T-helper 2 cell (primary cell): ENCODE measurements at places on chromosomes 13 and 19.

DNA sequence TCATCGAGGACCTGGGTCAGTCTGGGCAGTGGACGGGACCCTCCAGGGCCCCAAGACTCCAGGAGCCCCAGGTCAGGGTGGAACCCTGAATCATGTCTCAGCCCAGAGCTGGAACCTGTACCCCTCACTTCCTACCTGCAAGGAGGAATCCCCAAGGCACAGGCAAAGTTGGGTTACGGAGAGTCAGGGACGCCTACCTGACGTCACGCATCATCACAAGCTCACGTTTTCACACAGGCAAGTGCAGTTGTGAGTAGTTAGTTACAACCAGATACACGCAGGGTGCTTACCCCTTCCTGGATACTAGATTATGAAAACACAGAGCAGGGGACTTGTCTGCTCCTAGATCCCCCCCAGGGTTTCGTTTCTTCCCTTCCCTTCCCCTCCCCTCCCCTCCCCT is 1.9 kb downstream of the RETN start:
- DNase-seq = no peak

GRCh38 chr13:36054041-36054440 is 77.1 kb downstream of the DCLK1 start:
- DNase-seq = no peak

DNA sequence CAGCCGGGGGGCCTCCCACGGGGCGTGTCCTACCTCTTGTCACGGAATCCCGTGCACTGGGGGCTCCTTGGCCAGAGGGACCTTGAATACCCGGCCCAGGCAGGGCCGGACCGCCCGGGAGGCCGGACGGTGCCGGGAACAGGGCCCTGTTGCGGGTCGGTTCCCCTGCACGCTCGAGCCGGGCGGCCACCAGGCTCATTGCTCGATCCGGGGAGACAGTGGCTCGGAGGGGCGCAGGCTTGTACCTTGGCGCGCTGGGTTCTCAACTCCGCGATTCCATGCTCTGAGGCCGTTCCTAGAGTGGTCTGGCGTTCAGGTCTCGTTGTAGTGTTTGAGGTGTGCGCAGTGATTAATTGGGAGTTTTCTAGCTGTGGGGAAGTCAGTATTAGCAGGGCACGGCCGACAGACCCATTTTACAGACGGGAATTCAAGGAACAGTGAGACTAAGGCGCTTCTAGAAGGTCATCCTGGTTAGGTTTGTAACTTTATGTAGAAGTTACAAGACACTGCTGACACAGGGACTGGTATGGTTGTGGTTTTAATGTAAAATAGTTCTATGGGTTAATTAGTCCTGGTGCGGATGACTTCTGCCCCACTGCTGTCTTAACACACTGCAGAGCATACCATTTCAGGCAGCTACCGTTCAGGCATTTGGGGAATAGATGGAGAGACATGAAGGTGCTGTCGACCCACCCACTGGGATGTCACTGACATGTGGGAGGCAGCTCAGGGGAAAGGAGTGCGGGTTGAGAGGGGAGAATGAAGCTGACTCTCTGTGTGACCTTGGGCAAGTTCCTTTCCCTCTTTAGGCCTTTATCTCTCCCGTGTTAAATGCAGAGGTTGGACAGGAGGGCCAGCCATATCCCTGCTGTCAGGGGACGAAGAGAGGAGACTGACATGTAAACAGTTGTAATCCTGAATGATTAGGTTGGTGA is 592 bp downstream of the CLPTM1 start:
- no peak for DNase-seq

DNA sequence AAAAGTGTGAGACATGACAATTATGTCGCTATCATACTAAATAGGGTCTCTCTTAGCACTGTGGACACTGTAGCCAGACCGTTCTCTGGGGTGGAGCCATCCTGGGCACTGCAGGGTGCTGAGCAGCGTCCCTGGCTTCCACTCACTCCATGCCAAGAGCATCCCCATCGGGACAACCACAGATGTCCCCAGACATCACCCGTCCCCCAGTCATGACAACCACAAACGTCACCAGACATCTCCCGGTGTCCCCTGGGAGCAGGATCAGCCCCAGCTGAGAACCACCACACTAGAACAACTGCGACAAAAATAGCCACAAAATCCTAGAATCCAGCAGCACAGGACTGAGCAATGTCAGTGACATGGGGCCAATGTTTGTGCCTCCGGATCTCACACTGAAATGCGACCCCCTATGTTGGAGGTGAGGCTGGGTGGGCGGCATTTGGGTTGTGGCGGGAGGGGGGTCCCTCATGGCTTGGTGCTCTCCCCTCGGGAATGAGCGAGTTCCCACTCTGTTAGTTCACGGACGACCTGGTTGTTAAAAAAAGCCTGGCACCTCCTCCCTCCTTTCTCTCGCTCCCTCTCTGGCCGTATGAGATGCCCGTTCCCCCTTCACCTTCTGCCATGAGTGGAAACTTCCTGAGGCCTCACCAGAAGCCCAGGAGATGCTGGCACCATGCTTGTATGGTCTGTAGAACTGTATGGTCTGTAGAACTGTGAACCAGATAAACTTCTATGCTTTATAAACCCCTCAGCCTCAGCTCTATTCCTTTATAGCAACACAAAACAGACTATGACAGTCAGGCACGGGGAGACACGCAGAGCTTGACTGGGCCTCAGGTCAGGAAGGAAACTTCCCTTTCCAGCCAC is 93.9 kb downstream of the GADD45B start:
- DNase-seq = no peak

DNA sequence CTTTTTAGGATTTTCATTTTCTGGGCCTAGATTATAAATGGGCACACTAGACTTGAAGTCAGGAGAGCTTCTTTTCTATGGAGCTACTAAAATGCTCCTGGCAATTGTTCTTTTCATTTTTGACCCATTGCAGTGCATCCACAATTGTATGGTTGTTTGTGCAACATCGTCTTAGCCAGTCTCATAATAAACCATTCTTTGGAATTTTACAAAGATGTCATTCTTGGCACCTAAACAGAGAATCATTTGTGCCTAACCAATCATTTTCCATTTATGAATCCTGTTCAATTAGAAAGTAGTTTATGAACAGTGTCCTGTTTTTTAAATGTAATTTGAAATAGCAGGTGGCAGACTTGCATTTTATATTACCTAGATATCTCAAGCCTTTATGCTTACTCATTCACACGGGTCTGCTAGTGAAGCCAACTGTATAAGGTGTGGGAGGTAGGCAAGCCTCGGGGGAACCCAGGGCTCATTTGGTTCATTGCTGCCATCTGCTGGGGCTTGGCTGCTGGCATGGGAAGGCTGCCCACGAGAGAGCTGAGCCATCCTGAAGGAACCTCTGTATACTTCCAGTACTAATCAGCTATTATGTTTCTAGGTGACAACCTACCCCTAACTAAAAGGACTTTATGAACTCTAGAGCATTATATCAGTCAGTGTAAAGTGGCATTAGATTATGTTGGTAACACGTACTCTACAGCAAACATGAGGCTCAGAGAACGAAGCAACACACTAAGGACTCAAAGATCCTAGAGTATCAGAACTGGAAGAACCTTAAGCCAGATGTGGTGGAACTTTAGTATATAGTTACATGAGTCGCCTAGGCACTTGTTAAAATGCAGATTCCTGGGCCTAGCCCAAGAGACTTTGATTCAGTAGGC is 60.0 kb downstream of the TPT1 start:
- DNase-seq = peak; percentile 36

- no peak for DNase-seq
Observed at GRCh38 chr13:100734194-100734720, 59.7 kb upstream of the TMTC4 start.

DNA sequence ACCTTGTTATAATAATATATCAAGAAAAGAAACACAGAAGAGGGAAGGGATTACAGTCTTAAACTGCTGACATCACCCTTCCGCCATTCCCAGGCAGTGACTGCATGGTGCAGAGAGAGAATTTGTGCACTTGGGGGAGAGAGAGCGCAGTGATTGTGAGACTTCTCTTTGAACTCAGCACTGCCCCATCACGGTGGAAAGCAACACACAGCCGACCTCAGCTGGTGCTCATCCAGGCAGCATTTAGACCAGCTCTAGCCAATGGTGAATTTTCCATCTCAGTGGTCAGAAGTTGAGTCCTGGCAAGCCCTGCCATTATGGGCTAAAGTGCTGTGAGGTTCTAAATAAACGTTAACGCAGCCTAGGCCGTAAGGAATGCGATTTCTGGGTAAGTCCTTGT is 1681.5 kb downstream of the EFNB2 start:
- no peak for DNase-seq

DNA sequence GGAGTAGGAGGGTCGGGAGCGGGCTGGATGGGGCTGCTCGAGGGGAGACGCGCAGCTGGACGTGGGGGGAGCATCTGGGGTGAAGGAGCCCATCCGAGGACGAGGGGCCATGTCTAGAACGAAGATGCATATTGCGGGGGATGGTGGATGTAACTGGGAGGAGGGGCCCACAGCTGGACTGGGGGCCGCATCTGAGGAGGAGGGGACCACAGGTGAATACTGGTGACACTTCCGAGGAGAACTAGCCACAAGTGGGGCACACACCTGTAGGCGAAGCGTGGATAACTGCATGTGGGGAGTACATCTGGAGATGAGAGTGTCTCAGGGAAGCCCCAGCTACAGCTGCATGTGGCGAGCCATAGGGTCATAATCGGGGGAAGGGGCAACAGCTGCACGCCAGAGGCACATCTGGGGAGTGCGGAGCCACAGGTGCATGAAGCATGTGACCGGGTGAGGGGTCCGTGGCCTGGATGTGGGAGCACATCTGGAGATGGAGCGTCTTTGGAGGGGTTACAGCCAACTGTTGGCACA is 402 bp downstream of the ZSWIM9 start:
- no peak for DNase-seq

DNA sequence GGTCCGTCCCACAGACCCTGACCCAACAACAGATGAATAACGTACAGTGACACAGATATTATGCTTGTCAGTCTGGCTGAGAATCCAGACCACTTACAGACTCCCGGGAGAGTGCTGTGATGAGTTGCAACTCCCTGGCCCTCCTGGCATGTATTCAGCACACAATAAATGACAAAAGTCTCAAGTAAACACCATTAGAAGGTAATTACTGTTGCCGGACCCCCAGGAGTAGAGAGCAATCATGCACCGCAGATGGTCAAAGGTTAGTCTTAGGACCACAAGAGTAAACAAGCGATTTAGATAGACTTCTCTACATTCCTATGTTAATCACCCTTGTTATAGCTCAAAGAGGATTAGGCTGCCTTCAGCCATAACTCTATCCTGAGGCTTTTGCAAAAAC is 726.4 kb upstream of the GPC6 start:
- DNase-seq = no peak
